ENCODE measurements at places on chromosomes 12 and 14.
A peak's percentile ranks its signal among the peaks of the same experiment; 100 is the strongest.

DNA sequence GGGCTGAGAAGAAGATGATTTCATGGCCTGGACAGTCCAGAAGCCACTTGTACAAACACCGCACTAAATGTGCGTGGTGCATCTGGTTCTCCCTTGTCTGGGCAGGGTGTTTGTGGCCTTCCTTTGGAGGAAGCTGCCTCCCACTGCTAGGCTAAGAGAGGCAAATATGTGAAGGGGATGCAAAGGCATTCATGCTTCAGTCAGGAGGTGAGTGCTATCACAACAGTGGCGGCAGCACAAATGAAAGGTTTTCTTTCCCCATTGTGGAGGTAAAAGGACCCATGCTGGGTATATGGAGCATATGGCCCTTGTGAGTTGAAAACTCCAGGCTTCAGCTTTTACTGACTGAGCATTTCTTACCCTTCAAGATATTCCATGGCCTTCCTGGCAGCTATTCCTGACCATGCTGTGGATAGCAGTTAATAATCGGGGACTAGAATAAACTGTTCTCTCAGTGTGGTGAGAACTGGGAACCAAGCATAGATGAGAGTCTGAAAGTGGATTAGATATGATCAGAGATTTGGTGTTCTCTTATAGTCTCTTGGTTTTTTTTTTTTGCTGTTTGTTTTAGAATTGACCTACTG, 69.9 kb downstream of the MYRFL start:
- DNase-seq: no peak

DNA sequence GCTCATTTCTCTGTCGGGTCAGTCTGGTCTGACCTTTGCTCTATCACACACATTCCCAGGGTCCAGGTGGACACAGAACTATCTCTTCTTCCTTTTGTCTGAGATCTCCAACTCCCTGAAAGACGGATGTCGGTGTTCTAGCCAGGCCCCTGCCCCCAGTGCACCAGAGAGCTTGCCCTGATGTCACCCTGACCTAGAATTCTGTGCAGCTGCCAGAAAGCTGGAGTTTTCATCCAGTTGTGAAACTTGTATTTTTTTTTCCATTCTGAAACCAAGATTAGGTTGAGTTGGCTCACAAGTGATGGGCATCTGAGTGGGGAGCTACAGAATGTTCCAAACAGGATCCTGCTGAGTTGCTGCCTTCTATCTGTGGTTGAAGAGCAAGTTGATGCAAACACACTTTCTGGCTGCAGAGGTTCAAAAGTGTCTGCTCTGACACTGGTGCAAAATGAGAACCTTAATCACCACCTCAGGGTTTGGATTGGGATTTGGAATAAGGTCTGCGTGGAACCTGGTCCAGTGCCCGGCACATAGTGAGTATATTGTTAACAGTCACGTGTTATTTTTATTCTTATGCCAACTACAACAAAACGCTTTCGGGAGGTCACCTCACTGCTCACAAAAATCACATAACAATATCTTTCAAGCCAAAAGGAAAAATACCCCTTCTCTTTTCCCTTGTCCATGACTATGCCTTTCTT, 211.5 kb downstream of the SLC15A4 start:
- no peak for DNase-seq

GRCh38 chr12:57134949-57135348, 6.7 kb downstream of the LRP1 start:
- DNase-seq: peak; percentile 37

GRCh38 chr12:119447126-119447525, 112.6 kb downstream of the CCDC60 start:
- no peak for DNase-seq

GRCh38 chr12:124736115-124737039, 127.3 kb downstream of the SCARB1 start:
- DNase-seq: no peak

GRCh38 chr12:113396828-113397496, 6.7 kb downstream of the SDS start:
- no peak for DNase-seq

DNA sequence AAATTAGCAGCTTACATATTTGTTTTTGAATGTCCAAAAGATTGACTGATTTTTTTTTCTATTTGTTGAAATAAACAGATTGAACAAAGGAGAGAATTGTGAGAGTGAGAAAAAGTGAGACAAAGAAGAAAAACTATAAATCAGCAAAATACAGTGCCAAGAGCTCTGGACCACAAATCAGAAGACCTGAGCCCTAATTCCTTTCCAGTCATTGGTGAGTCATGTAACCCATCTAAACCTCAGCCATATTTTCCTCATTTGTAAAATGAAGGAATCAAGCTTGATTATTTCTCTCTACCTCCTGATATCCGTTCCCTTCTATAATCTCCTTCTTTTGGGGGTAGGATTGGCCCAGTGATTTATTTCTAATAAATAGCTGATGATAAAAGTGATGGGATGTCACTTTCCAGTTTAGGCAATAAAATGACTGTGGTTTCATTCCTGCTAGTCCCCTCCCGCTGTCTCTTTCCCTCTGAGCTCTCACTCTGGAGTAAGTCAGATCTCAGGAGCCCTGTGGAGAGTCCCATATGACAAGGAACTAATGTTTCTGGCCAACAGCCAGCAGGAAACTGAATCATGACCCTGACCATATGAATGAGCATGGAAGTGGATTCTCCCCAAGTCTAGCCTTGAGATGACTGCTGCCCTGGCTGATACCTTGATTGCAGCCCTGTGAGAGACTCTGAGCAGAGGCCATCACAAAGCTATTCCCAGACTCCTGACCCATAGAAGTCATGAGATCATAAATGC, 218.9 kb downstream of the ACSS3 start:
- DNase-seq: no peak

DNA sequence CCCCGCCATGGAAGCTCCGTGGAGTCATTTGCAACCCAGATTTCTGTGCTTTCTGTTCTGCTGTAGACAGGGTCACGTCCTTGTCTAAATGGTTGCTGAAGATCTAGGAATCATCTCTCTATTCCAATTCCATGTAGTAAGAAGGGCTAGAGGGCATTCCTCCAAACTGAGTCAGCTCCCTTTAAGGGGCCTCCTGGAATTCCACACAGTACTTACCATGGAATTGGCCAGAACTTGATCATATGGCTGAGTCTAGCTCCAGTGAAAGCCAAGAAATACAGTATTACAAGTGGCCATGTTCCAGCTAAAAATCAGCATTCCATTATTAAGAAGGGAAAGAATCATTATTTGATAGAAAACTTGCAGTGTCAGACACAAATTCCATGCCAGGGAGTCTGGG, 171.9 kb downstream of the PRKCH start:
- no peak for DNase-seq

- DNase-seq: no peak
Measured at GRCh38 chr14:22482085-22482694, 106.8 kb downstream of the DAD1 start.

DNA sequence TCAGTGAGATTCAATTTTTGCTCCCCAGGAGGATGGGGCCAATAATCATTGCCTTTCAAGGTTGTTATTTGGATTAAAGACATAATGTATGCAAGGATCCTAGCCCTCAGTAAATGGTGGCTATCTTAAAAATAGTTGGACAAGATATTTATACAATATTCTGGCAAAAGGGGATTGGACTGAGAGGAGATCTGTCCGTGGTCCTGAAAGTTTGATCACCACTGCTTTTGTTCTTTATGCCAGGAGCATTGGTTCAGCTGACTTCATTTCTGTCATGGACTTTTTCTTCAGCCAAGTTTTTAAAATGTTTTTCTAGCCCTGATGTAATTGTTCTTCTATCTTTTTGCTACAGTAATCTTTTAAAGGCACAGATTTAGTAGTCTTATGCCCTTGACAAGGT, 70.2 kb upstream of the TCL1A start:
- DNase-seq: no peak

DNA sequence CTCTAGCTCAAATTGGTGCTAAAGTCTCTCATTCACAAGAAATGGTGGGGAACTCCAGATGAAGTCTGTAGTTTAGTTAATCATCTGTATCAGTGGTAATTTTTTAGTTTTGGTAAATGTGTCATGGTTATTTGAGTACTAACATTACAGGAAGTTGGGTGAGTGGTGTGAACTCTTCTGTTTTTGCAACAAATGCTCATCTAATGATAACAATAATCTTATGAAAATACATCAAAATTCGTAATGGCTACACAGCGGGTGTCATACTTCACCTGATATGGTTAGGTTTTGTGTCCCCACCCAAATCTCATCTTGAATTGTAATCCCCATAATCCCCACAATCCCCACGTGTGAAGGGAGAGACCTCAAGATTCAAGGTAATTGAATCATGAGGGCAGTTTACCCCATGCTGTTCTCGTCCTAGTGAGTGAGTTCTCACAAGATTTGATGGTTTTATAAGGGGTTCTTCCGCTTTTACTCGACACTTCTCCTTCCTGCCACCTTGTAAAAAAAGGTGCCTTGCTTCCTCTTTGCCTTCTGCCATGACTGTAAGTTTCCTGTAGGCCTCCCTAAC, 209.3 kb upstream of the FOXN3 start:
- no peak for DNase-seq

DNA sequence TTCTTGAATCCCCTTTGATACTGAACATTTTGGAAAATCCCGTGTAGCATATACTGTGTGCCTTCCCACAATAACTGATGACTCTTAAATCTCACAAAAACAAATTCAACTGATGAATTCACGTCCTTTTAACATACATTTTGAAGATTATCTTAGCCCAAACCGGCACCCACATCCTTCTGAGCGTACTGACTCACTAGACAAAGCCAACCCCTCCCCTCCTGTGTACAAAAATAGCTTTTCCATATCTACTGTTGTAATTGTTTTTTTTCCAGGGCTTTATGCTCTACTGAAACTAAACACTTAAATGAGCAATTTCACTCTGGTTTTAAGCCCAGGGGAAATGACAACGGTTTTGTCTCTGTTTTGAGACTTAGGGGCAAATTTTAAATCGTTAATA, 109.4 kb upstream of the ATF7IP start:
- no peak for DNase-seq
